ENCODE measurements at places on chromosomes 3 and 15. TPM values are rescaled to one million over a fixed set of nuclear protein-coding genes. Genes with fewer than 3 reads are reported as not detected.

SUMF1 gene
- total RNA-seq: 26.6 TPM

SPTBN5 gene
- 19.0 TPM for total RNA-seq

MOBP gene
- total RNA-seq: 0.44 TPM

IL17RB gene
- total RNA-seq: not detected

ZNF385D gene
- total RNA-seq: not detected

RPSA gene
- 1,060 TPM for total RNA-seq

STRIT1 gene
- total RNA-seq: not detected

IQCF5 gene
- total RNA-seq: not detected

PSMD2 gene
- total RNA-seq: 435 TPM

MAPKAPK3 gene
- 18.5 TPM for total RNA-seq

SYNPR gene
- total RNA-seq: not detected

CCR2 gene
- total RNA-seq: not detected

UBAP1L gene
- total RNA-seq: 3.9 TPM

FEZF2 gene
- not detected for total RNA-seq

C3orf18 gene
- 2.6 TPM for total RNA-seq

MORC1 gene
- total RNA-seq: not detected

SLC12A8 gene
- 0.86 TPM for total RNA-seq

ATP13A4 gene
- not detected for total RNA-seq

DNA sequence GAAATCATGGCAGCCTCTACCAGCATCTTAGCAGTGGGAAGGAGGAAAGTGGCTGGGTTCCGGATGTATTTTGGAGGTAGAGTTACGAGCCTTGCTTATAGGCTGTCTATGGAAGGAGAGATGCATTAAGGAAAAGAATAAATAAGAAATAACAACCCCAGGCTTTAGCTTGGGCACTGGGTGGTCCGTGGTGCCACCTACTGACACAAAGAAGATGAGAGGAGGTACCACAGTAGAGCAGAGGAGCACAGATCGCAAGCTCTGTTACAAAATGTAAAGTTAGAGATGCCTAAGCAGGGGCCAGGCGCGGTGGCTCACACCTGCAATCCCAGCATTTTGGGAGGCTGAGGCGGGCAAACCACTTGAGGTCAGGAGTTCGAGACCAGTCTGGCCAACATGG lies 74.8 kb downstream of the TMEM39A start:
- DNase-seq: no peak

- peak; percentile 32 for DNase-seq
Measured at GRCh38 chr3:179760944-179761343, 108.1 kb downstream of the USP13 start.

- DNase-seq: no peak
Measured at GRCh38 chr3:129448186-129448895, 8.3 kb downstream of the IFT122 start.

- no peak for DNase-seq
Measured at GRCh38 chr3:18436213-18436612, 11.1 kb upstream of the SATB1 start.

- DNase-seq: no peak
Measured at GRCh38 chr3:9786209-9786739, 6.0 kb downstream of the TADA3 start.

DNA sequence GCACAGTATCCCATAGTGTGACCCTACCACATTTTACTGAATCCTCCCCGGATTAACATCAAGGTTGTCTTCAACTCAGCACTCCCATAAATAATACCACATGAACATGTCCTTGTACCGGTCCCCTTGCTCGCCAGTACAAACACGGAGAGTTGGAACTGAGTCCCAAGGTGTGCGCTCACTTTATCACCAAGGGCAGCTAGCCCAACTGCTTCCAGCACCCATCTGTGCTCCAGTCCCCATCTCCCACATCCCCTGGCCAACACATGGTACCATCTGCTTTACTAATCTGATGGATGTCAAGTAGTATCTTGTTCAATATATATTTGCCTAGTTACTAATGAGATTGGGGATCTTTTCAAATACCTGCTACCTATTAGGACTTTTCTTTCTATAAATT lies 64.7 kb downstream of the ISG20 start:
- DNase-seq: no peak

DNA sequence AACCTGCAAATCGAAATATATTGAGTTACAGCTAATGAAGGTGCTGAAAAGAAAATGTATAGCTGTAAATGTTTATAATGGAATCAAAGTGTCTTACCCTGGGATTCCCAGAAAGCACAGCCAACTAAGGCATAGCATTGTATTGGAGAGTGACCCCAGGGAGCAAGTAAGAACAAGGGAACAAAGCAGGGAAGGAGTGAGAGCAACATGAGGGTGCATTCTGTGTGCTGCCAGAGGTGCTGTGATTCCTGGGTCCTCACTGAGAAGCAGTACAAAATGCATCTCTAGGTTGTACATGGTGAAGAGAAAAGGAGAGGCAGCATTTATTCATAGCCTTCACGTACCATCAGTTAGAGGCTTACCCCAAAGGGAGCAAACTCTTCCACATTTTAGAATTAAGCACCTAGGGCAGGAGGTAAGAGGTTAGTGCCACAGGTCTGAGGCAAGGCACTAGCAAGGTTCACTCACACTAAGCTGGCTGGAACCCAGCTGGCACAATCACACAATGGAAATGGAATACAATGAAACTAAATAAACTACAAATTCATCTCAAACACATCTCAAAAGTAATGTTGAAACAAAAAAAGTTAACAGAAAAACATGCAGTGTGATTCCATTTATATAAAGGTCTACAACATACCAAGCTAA lies 151.5 kb upstream of the C2CD4B start:
- no peak for DNase-seq

- DNase-seq: peak; percentile 55
Measured at GRCh38 chr15:44028349-44028748, 166.7 kb downstream of the FRMD5 start.

DNA sequence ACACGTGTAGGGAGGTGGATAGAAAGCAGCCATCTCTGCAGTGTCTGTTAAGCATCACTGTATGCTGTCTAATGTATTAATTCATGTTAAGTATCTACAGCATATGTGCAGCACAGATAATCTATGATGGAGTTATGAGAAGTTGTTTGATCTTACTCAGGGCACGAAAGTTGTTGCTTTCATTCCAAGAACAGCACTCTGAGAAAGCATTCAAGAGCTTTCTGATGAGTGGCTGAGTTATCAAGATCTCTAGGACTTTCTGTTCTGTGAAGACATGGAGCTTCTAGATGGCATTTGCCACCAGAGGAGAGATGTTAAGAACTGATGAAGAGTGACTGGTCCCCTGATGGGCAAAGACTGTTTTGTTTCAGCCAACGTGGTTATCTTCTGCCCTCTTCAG lies 22.6 kb upstream of the TPRG1 start:
- DNase-seq: no peak

DNA sequence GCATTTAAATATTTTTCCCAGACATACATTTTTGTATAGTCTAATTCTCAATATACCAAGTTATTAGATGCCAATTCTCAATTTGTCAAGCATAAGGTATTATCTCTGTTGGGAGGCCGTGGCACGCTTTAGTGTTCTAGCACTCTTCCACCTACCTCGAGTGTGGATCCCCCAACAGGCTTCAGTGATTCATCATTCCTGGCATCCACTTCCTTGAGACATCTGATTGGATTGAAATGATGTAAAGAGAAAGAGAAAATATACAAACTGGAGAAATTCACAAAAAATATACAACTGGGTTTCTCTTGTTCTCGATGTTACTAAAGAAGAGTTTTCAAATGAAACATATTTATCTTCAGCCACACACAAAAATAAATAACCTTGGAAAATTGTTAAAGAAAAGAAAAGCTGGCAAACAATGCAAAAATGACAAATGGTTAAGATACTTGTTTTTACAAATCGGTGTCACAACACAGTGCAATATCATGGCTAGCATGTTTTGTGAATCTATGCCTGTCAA lies 218.0 kb upstream of the CDIN1 start:
- no peak for DNase-seq

GRCh38 chr3:169362868-169363267 lies 300.6 kb downstream of the MECOM start:
- DNase-seq: no peak

GRCh38 chr3:79354179-79354688 lies 413.6 kb downstream of the ROBO1 start:
- DNase-seq: no peak

GRCh38 chr3:196736670-196737374 lies 2.8 kb upstream of the PAK2 start:
- no peak for DNase-seq

GRCh38 chr3:143358155-143358792 lies 238.7 kb downstream of the CHST2 start:
- peak; percentile 88 for DNase-seq

- DNase-seq: no peak
Measured at GRCh38 chr3:159974-160373, 36.6 kb upstream of the CHL1 start.

- no peak for DNase-seq
Measured at GRCh38 chr3:144384241-144384979, 412.8 kb downstream of the DIPK2A start.

DNA sequence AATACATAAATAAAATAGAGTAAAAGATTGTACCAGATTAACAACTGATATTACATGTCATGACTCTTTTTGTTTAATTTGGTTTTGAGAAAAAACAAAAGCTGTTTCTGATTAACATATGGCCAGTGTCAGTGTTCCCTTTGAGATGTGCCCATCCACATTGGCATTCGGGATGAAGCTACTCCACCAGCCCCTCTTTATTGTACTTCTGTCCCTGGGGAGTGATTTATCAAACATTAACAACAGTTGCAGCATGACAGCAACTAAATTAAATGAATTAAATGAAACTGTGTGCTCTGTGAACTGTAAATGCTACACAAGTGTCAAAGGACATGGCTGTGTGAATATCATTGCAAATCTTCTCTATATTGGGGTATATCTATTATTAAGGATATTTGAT lies 25.9 kb upstream of the MTMR10 start:
- DNase-seq: no peak

GRCh38 chr15:74958908-74959585 lies 2.5 kb upstream of the RPP25 start:
- DNase-seq: no peak

- DNase-seq: no peak
Measured at GRCh38 chr3:128062033-128062745, 10.0 kb downstream of the SEC61A1 start.

DNA sequence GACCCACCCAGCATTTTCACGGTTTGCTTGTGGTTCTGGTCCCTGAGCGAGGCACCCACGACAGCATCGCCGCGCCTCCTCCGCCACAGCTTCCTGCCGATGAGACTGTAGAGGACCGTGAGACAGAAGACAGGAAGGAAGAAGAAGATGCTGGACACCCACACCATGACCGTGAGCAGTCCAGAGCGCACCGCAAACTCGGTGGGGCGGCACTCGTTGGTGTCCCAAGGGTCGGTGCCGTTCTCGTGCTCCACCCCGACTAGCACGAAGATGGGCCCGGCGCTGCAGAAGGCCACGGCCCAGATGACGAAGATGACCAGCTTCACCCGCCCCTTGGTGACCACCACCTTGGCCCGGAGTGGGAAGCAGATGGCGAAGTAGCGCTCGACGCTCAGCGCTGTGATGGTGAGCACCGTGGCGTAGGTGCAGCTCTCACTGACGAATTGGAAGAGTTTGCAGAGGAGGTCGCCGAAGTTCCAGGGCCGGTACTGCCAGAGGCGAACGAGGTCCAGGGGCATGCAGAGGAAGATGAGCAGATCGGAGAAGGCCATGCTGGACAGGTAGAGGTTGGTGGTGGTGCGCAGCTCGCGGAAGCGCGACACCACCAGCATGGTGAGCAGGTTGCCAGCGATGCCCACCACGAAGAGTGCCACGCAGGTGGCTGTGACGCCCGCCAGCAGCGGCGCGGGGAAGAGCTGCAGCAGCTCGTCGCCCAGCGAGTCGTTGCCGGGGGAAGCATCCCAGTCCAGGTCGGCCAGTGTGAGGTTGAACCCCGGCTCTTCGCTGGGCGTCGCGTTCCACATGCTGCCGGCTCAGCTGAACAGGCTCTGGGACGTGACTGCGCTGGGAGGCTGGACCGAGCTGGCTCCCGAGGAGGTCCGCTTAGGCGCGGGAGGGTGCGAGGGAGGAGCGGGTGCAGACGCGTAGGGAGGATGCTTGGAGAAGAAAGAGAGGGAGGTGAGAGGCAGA lies at the start of gene GHSR:
Gene GHSR (minus strand): TSS at position 846 of the 969 bp plus-strand sequence. CDS start 43 bp downstream, at position 803.
- no peak for DNase-seq

- no peak for DNase-seq
Measured at GRCh38 chr3:14401692-14402303, 608 bp upstream of the SLC6A6 start.

GRCh38 chr15:82900511-82901060 lies 51.9 kb downstream of the HOMER2 start:
- no peak for DNase-seq

- no peak for DNase-seq
Measured at GRCh38 chr15:29765898-29766527, 56.3 kb downstream of the TJP1 start.

DNA sequence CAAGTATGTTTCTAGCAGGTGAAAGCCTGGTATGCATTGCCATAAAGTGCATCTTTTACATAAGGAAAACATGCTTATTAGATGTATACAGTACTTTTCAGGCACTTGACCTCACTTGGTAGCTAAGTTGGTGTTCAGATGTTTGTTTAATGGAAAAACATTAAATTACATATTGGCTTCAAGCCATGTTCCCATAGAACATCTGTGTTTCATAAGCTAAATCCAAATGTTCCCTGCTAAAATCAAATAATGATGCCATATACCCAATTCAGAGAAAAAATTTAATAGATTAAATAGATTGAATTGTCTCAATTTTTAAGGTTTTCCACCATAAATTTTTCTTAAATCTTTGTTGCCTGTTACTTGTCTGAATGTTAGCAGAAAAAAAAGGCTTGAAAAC lies 19.1 kb upstream of the RPL22L1 start:
- no peak for DNase-seq

DNA sequence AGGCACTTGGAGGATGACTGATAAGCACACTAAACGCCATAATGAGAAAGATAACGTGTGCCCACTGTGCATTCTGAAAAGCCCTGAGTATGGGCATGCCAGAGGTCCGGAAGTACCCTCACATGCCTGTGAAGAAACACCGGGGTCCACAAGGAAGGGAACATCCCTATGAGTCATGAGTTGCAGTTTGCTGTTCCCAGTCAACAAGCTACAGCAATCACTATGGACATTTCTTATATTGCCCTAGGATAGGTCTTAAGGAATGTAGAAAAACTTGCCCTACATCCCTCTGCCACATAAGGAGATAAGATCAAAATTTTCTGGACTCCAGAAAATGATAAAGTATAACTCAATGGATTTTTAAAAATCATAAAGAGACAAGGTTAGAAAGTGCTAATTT lies 9.9 kb downstream of the MB21D2 start:
- DNase-seq: no peak

Measured in endothelial cell of umbilical vein (primary cell).